Astrocyte of the spinal cord (primary cell): ENCODE measurements at places on chromosomes 11 and 22.

- peak; percentile 17 for DNase-seq
Measured at GRCh38 chr11:14973621-14974514, 1.7 kb upstream of the CALCA start.

GRCh38 chr11:92717240-92717639 lies 252.2 kb upstream of the MTNR1B start:
- DNase-seq: no peak

- DNase-seq: no peak
Measured at GRCh38 chr22:48516571-48516970, 1311.1 kb downstream of the BRD1 start.

GRCh38 chr11:85281550-85281949 lies 345.6 kb downstream of the DLG2 start:
- DNase-seq: no peak

DNA sequence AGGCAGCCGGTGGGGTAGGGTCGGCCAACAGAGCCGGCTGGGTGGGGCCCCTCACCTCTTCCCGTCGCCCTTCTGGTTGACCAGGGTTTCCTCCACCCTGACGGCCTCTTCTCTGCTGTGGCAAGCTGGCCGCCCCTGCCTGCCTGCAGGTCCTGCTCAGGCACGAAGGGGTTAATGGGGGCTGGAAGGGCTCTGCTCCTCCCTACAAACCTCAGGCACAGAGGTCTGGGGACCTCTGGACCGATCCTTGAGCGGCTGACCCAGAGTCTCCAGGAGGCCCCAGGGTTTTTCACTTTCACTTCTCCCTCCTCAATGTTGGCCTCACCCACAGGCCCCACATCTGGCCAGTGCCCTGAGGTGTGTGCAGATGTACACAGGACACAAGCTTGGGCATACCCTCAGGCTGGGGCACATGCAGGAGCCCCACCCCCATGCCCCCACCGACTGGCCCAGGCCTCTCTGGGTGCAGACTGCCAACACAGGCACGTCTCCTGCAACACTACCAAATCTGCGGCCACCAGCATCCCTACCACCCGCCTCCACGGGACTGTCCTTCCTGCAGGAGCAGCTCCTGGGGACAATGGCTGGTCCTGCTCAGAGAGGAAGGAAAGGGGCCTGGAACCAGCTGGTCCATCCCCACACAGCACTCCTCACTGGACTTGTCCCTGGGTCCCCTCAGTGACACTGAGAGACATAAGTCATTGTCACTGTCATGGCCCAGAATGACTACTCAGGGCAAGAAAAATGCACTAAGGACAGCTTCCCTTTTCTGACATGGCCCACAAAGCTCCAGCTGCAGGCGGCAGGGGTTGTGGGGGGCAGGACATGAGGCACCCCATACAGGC lies 3.2 kb upstream of the TBX1 start:
- no peak for DNase-seq

GRCh38 chr22:22168941-22169867 lies 75.4 kb upstream of the VPREB1 start:
- no peak for DNase-seq

GRCh38 chr11:34823197-34823596 lies 93.0 kb downstream of the APIP start:
- no peak for DNase-seq

GRCh38 chr11:45857961-45858474 lies 10.7 kb downstream of the CRY2 start:
- DNase-seq: peak; percentile 92

GRCh38 chr11:106327637-106328036 lies 250.2 kb downstream of the AASDHPPT start:
- no peak for DNase-seq

- no peak for DNase-seq
Measured at GRCh38 chr11:71458146-71459070, 5.4 kb downstream of the NADSYN1 start.

- DNase-seq: peak; percentile 50
Measured at GRCh38 chr11:95149651-95150364, 60.2 kb downstream of the ENDOD1 start.

- peak; percentile 59 for DNase-seq
Measured at GRCh38 chr11:93529707-93530467, 13.3 kb downstream of the SMCO4 start.

DNA sequence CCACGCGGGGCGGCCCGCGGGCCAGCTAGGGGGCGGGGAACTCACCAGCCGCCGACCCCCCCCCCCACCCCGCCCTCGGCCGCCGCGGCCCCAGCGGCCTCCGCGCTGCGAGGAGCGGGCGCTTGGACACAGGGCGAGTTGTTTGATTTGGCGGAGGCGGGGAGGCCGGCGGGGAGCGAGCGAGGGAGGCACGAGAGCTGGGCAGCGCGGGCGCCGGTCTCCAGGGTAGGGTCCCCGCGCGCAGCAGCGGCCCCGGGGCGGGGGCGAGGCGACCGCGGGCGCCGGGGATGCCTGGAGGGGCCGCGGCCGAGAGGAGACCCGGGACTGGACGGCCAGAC lies 64.4 kb downstream of the NAV2 start:
- DNase-seq: no peak

GRCh38 chr11:111795334-111795985 lies 29.3 kb upstream of the PPP2R1B start:
- peak; percentile 60 for DNase-seq
